ENCODE measurements at places on chromosomes 5 and 9. TPM values are rescaled to one million over a fixed set of nuclear protein-coding genes. Genes with fewer than 3 reads are reported as not detected.

DNA sequence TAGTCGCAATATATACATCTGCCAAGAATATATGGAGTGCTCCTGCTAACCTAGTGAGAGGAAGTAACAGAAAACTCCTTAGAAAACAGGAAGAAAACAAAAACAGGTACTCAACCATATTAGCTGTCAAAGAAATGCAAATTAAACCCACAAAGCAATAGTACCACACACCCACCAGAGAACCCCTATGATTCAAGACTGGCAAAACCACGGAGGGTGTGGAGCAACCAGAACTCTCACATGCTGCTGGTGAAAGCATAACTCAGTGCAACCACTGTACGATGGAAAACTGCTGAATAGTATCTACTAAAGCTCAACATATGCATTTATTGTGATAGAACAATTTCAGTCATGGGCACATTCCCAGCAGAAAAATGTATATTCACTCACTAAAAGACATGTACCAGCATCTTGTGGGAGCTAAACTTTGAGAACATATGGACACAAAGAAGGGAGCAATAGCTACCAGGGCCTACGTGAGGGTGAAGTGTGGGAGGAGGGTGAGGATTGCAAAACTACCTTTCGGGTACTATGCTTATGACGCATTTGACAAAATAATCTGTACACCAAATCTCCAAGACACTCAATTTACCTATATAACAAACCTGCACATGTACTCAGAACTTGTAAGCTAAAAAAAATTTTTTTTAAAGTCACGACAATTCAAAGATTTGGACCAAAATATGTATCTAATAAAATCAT lies 34.0 kb downstream of the PTPN3 start:
- no peak for DNase-seq

DNA sequence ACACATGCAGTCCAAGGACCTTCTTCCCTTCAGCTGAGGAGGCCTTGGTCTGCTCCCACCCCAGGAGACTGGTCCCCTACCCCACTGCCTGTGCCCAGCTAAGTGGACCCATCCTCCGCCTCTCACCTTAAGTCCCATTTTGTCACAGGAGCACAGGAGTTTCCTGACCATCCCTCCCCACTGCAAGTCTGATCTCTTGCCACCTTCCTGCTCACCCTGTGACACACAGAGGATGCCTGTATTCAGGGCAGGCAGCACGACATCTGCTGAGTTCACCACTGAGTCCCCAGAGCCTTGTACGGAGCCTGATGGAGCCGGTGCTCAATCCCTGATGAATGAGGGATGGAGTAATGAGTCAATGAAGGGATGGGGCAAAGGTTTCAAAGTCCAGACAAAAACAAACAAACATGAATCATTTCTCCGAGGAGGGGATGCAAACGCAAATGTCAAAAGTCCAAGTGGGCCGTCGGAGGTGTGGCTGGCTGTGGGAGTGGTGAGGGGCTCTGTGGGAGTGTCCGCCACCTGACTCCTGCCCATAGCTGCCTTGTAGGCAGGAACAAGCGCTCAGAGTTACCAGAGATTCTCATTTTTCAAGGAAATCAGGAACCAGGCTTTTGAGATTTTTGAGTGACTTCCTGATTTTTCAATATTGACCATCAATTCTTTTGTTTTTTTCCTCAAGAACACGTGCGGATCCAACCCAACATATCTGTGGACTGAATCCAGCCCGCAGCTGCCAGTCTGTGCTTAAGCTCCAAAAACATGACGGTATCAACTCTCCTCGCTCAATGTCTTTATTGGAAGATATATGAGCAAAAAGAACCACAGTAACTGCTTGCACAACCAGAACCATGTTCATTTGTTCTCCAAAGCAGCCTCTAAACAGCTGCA lies 4.4 kb downstream of the RAPGEF1 start:
- DNase-seq = no peak

GRCh38 chr9:89304834-89305188 lies 6.2 kb upstream of the CKS2 start:
- DNase-seq = no peak

DNA sequence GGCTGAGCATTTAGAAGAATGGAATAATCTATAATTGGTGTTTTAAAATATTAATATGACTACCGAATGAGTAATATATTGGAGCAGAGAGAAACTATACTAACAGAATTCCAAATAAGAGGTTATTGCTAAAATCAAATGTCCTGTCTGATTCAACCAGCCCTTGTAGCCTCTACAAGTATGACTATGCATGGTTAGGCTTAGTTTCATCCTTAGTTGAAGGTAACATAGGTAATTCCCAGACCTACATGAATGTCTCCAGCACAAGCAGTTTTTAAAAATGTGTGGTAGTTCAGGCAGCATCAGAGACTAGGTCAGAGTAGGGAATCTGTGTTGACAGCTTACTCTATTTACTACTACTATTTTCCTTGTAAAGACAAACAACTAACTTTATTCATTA lies 51.7 kb upstream of the SLC27A6 start:
- no peak for DNase-seq

GRCh38 chr5:67297376-67297775 lies 100.8 kb upstream of the CD180 start:
- DNase-seq = no peak

Gene SPOCK1
- total RNA-seq = 75.6 TPM

Gene EPB41L4B
- 1.2 TPM for total RNA-seq

All from neural crest cell (in vitro differentiated cells).